ENCODE measurements at places on chromosomes 5 and 9.

DNA sequence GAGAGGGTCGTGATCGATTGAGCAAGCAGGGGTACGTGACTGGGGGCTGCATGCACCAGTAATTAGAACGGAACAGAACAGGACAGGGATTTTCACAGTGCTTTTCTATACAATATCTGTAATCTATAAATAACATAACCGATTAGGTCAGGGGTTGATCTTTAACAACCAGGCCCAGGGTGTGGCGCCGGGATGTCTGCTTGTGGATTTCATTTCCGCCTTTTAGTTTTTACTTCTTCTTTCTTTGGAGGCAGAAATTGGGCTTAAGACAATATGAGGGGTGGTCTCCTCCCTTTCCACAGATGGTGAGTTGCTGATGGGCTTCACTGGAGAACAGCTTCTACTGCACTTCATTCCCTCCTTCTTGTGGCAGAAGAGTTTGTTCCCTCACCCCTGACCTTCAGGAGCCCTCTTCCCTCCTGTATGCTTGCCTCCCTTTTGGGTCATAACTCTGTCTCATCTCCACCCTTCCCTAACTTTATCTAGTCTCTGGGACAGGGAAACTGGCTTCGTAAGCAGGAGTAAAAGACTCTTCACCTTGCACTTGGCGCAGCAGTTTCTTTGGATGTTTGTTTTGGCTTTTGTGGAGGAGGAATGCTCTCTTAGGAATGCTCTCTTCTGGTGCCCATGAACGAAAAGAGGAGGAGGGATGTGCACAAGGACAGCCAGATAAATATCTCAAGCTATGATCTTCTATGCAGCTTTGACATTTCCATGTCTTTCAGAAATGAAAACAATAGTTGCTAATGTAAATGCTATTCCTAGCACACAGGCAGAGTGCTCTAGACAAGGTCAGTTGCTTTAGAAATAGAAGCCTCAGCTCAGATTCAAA is 139.8 kb upstream of the RPS23 start:
- DNase-seq = no peak

DNA sequence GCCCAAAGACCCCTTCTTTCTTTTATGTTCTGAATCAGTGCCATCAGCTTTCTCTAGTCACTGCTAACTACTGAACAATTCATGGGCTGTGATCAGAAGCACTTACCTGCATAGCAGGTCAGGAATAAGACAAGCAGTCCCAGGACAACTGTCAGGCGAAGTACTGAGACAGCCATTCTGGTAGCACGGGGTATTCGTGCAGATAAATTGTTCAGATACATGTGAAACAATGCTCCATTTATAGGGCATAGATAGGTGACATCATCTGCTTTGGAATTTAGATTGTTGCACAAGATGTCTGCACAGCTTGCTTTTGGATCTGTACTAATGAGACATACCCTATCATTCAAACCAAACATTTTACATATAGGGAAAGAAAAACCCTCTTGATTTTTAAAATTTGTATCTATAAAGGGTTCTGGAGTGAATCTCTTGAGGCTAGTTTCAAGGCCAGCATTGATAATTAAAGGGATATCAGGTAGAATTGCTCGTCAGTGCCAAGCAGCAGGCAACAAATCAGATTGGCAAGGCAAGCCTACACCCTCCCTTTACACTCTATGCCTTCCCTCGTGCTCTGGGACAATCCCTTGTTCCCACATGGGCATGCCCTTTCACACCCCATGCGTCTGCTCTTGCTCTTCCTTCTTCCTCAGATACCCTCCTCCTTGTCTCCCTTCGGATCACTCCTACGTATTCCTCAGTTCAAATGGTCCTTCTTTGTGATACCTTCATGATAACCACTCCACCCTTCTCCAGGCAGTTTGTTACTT is at the start of gene C5orf46:
C5orf46 (minus strand) TSS at position 213 of the 770 bp plus-strand sequence; CDS start at position 176, 37 bp downstream.
- DNase-seq = no peak

GRCh38 chr5:75964008-75964407 is 119.2 kb upstream of the SV2C start:
- DNase-seq = no peak

DNA sequence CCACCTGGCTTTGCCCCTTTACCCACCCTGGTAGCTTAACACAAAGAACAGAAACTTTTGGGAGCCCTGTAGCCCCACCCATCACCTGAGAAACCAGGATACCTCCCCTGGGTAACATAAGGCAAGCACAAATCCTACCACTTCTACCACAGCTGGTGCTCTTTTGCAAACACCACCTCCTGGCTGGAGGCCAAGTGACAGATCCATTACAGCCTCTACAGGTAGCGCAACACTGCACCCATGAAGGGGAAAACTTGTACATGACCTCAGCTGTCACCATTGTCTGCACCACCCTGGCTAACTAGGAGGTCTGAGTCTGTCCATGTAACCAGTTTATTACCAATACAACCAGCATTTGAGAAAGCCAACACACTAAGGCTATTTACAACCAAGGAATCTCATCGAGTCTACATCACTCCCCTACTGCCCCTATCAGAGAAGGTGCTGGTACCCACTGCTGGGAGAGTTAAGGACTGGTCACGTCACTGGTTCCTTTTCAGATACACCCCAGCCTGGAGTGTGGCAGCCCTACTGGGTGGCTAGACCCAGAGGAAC is 128.6 kb downstream of the PJA2 start:
- no peak for DNase-seq

GRCh38 chr9:108178318-108178717 is 677.5 kb downstream of the ACTL7B start:
- no peak for DNase-seq

- DNase-seq = no peak
These were observed 12.5 kb upstream of the RAD23B start for GRCh38 chr9:107270580-107270979.

- DNase-seq = no peak
These were observed 52.0 kb upstream of the DAPK1 start for GRCh38 chr9:87445646-87446045.

- no peak for DNase-seq
These were observed 100.7 kb downstream of the CACNA1B start for GRCh38 chr9:137978262-137978714.

- DNase-seq = no peak
These were observed 86.0 kb upstream of the FSD1L start for GRCh38 chr9:105361873-105362272.

DNA sequence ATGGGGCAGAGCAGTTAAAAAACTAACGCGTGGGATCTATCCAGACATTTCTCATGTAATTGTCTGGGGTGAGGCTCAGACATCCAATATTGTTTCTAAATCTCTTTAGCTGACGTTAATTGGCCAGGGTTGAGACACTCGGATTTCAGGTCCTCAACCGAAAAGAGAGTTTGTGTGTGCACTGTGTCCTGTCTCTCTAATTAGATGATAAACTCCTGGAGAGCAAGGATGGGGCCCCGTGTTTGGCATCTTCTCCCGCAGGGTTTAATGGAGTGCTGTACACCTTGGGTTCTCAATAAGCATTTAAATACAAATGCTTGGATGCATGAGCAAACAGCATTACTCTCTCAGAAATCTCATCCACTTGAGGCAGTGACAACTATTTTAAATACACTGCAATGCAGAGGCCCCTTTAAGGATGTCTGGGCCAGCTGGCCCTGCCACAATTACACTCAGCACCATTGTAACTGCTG is 139.6 kb downstream of the MTX3 start:
- no peak for DNase-seq

GRCh38 chr5:157252711-157253465 is 13.0 kb upstream of the CYFIP2 start:
- DNase-seq = peak; percentile 75

DNA sequence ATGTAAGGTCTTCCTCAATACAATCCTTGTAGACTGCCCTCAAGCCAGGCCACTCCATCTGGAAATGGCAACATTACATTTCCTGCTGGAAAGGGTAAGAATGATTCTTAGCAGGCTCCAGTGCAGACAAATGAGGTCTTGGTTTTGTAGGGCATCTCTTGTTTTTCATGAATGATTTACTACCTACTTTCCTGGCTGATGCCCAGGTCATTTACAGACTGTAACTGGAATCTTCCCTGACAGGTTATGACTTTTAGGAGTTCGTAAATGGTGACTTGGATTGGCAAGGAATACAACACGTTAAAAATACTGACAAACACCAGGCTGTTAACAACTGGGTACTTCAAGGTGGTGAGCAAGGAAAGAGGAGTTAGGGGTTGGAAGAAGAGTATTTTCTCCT is 510.5 kb upstream of the TNC start:
- no peak for DNase-seq

- DNase-seq = peak; percentile 36
These were observed 168.8 kb downstream of the PDE4D start for GRCh38 chr5:59724482-59725391.

GRCh38 chr5:23466401-23466912 is 41.0 kb upstream of the PRDM9 start:
- no peak for DNase-seq

DNA sequence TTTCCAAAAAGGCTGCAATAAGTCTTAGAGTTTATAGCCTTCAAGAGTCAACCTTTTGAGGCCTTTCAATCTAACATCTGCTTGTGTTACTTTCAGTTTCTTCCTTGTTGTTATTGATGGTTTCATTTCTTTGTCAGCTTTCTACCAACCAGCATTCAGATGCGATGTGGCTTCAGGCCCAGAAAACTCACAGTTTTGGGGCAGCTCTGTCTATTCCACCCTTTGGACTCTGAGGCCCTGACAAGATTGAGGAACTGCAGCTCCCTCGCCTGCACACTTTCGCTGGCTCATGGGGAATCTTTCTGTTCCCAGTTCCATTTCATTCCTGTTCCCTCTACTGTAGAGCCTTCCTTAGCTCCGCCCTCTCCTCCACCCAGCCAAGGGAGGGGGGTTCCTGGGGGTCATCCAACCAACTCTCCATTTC is 13.3 kb upstream of the WHRN start:
- DNase-seq = no peak

GRCh38 chr9:108835831-108836230 is 20.0 kb downstream of the ACTL7B start:
- DNase-seq = no peak
